Pulmonary artery endothelial cell (primary cell): ENCODE measurements at places on chromosomes 11 and 22. TPM values are rescaled to one million over a fixed set of nuclear protein-coding genes. Genes with fewer than 3 reads are reported as not detected.

OTOG gene
- total RNA-seq, result not detected in 2 replicates

ANKK1 gene
- 0.07 and 0.11 TPM in 2 replicates for total RNA-seq

GRCh38 chr11:35362521-35362980 is 56.8 kb downstream of the SLC1A2 start:
- DNase-seq, result no peak

GRCh38 chr22:30202531-30203006 is 44.0 kb downstream of the LIF start:
- no peak for DNase-seq
